Activated CD8-positive, alpha-beta T cell treated with anti-CD3 and anti-CD28 coated beads, Interleukin-2, amount 10 ng/mL, durations not matched to agents 7 days and 5 days (primary cell): ENCODE measurements at places on chromosomes 4 and X.

DNA sequence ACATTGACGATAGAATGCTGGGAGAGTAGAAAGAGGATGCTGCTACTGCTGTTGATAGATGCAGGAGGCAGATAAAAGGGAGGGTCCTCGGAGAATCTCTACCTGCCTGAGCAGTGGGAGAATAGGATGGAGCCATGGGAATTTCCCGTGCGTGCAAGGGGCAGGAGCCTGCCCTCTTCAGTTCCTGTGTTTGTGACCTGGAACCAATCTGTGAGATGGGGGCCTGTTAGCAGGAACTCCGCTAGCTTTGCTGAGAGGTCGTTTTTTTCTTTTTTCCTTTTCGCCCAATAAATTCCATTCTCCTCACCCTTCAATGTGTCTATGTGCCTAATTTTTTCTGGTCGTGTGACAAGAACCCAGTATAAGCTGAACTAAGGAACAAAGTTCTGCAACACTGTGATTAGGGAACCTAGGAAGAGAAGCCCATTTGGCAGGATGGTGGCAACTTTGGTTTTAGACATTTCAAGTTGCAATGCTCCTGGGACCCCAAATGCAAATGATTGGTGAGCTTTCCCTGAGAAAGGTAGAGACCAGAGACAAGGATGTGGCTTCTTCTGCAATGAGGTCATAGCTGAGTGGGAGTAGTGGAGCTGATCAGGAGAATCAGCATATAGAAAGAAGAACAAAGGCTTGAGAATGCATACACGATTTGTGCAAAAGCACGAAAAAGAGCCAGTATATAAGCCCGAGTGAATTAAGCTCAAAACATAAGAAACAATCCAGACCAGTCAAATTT, 23.9 kb downstream of the SLC39A8 start:
- no peak for DNase-seq

DNA sequence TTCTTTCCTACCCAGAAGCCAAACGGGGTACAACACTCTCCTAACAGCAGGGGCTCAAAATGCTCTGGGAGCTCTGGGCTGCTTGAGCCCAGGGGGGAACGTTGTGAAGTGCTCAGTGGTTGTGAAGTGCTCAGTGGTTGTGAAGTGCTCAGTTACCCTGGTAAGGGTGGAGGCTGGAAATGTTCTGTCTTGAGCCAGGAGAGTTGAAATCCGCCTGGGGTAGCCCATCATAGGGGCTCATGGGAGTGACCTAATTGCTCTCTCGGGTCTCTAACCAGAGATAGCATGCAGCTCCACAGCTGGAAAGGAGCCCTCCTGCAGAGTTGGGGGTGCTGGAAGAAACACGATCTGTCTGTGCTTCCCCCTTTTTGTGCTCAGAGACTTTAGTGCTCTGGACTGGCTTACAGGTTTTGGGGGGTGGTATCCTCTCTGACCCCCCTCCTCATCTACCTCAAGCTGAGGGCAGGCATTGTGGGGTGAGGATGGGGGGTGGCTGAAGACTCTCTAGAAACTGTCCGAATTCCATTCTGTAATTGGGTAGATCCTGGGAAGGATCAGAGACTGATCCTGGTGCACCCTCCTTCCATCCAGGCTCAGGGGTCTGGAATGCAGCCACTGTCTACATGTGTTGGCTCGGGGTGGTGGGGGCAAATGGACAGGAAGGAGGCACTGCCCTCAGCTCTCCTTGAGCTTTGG, 2.7 kb downstream of the EFNB1 start:
- DNase-seq = no peak

DNA sequence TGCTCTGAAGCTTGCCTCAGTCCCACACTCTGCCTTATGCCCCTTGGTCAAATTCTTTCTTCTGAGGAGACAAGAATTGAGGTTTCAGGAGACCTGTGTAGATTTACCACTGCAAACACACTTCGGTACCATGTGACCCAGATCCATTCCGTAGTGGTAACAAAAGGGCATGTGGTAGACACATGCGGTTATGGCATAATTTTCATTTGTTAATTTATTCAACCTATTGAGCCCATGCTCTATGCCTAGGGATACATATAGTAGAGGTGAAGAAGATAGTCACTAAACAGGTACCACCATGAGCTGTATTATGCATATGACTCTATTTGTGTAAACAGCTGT, 190.9 kb downstream of the NDST4 start:
- DNase-seq = no peak

DNA sequence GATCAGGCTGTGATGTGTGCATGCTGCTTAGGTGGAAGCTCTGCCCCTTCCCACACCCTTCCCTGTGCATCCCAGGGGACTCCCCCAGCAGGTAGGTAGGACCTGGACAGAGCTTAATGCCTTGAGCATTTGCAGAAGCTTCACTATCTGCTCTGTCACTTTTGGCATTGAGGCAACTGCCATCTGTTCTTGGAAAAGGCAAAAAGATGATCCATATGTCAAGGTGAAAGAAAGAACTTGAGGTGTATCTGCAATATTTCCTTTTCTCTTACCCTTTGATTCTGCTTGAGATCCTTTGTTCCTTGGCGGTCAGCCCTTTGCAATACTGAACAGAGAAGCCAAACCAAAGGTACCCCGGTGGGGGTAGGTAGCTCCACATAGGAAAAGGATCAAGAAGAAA, 37.1 kb upstream of the TBC1D9 start:
- no peak for DNase-seq

DNA sequence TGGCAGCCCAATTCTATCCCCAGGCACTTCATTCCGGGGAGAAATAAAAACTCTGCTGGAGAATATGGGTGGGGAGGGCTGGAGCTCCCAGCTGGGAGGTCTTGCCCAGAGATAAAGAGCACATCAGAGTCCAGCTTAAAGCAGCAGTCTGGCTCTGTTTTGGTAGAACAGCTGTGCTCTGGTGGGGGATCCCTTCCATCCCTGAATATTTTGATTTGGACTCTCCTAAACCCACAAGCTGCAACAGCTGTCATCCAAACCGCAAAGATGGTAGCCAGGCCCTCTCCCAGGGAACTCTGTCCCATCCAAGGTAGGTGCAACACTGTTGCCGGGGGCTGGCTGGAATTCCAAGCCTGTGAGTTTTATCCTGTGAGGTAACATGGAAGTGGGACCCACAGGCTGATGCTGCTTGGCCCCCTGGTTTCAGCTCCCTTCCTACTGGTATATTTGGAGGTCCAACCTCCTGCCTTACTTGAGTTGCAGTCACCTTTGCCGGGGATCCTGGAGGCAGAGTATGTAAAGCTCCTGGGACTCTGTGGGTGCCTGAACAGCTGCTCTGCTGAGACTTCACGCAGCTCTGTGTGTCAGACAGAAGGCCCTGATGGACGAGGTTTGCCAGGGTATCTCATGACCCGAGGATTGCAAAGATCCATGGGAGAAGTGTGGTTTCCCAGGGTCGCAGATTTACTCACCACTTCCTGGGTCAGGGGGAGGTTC, 203.5 kb upstream of the ITM2A start:
- no peak for DNase-seq
